ENCODE measurements at places on chromosomes 3 and 15. TPM values are rescaled to one million over a fixed set of nuclear protein-coding genes. Genes with fewer than 3 reads are reported as not detected.

GRCh38 chr3:147645761-147646160 lies 236.6 kb downstream of the ZIC1 start:
- no peak for DNase-seq

GRCh38 chr3:194967151-194968117 lies 281.8 kb downstream of the FAM43A start:
- DNase-seq: no peak

- DNase-seq: no peak
Observed at GRCh38 chr3:110598847-110599490, 472.6 kb upstream of the NECTIN3 start.

- DNase-seq: no peak
Observed at GRCh38 chr15:78368651-78369050, 28.5 kb downstream of the CRABP1 start.

MELTF gene
- total RNA-seq: 20.8 TPM

ARRDC4 gene
- 6.2 TPM for total RNA-seq

IGSF10 gene
- 8.0 TPM for total RNA-seq

CFAP100 gene
- total RNA-seq: not detected

Data from fibroblast of the aortic adventitia (primary cell).